ENCODE measurements at places on chromosomes 1 and 21.

GRCh38 chr1:23524716-23525401 is 6.2 kb downstream of the E2F2 start:
- DNase-seq = peak; percentile 45

DNA sequence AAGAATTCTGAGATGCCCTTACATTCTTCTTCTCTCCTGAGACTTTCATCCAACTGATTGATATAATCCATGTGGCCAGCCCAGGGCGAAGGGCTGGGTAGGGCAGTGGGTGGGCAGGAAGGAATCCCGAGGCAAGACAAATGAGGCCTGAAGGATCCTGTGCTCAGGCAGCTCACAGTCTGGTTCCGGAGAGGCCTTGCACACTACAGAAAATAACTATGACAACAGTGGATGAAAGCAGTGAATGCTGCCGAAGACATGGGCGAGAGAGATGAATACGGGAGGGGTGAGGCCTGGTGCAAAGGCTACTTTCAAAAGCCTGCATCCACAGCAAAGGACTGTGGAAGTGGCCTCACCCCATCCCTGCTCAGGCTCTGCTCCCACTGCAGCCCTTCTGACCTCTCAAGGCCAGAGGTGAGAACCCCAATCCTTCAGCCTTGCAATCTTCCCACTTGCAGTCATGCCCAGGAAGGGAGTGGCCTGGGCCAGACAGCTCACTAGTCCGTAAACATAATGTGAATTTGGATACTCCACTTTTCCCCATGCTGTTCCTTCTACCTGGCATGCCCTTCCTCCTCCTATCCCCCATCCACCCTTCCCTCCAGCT is 183.7 kb upstream of the EDN2 start:
- DNase-seq = no peak

- DNase-seq = no peak
Observed at GRCh38 chr1:29576510-29576909, 340.2 kb downstream of the PTPRU start.

- DNase-seq = no peak
Observed at GRCh38 chr1:39933956-39934941, 20.7 kb upstream of the MFSD2A start.

GRCh38 chr1:231019711-231020110 is 20.3 kb downstream of the FAM89A start:
- no peak for DNase-seq

GRCh38 chr1:224831501-224831900 is 98.0 kb upstream of the DNAH14 start:
- DNase-seq = no peak

GRCh38 chr1:29208442-29208841 is 22.3 kb downstream of the MECR start:
- DNase-seq = no peak

DNA sequence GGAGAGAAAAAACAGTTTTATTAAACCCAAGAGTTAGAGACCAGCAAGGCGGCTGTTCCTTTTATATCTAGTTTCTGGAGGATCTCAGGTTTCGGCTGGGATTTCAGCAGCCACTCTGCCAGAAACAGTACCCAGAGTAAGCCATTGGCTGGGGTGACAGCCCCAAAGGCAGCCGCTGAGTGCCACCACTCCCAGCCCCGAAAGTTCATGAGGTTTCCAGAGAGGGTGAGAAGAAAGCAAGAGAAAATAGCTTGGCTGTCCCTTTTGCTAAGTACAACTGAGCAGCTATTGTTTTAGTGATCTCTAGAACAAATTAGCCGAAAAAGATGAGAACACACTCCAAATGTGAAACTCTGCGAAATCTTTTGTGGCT is 1.2 kb downstream of the SH3BGR start:
- DNase-seq = no peak

- DNase-seq = no peak
Observed at GRCh38 chr1:54569339-54569738, 21.3 kb downstream of the ACOT11 start.

DNA sequence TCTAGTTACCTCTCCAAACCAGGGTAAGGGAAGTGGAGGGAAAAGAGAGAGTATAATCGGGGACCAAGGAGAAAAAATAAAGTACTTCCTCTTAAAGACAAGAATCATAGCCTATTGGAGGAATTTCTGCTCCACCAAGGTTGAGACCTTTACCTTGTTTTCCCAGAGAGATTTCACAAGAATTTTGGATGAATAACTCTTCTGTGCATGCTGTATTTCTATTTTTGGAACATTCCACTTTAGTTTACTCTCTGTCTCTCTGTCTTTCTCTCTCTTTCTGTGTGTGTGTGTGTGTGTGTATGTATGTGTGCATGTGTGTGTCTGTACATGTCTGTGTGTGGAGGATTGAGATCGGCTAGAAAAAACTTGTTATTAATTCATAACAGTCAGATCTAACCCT is 318.4 kb upstream of the RGS18 start:
- no peak for DNase-seq

DNA sequence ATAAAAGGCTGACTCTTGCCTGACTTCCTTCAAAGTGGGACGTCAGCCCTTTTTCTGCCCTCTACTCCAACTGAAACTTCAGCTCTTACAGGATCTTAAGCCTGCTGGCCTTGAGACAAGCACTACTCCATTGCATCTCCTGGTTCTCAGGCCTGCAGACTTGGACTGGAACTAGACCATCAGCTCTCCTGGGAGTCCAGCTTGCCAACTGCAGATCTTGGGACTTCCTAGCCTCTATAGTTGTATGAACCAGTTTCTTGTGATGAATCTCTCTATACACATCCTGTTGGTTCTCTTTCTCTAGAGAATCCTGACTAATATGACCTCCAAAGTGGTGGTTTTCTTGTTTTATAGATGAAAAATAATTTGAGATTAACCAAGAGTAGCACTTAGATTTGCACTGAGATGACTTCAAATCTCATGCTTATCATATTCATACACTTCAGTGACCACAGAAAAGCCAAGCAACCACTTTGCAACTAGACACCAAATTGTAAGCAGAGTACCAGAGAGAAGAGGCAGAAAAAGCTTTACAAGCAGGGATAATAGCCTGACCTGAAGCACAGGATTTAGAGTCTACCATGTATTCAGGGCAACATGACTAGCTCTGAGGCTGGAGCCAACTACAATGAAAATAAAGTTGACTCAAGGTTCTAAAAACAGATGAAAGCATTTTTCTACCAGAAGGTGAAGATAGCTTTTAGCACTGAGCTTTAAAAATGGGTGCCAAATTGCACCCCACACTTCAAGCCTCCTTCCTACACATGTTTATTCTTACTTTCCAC is 661.3 kb upstream of the USP24 start:
- no peak for DNase-seq

- DNase-seq = peak; percentile 14
Observed at GRCh38 chr1:2833454-2834145, 32.1 kb upstream of the TTC34 start.

GRCh38 chr1:113835686-113836290 is 23.5 kb upstream of the RSBN1 start:
- peak; percentile 50 for DNase-seq

DNA sequence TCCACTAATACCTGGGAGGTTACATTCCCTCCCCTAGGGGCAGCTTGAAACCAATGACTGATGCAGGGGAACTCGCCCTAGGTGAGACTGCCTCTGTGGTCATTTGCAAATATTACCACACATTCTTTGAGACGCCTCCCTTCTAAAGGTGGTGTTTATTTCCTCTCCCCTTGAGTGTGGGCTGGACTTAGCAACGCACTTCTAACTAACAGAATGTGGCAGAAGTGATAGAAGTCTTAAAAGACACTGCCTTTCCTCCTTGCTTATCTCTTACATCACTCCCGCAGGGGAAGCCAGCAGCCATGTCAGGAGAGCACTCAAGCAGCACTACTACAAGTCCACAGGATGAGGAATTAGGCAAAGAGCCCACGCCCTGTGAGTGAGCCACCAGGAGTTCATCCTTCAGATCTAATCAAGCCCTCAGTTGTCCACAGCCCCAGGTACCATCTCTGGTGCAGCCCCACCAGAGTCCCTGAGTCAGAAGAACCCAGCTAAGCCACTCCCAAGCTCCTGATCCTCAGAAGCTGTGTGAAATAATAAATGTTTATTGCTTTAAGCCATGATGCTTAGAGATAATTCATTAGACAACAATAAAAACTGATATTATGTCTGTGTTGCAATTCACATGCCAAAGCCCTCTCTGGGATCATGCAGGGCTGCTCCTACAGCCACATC is 14.8 kb upstream of the MATN1 start:
- no peak for DNase-seq

GRCh38 chr21:28196981-28197380 is 795.7 kb downstream of the LTN1 start:
- no peak for DNase-seq

GRCh38 chr21:28683982-28684752 is 308.5 kb downstream of the LTN1 start:
- DNase-seq = no peak

DNA sequence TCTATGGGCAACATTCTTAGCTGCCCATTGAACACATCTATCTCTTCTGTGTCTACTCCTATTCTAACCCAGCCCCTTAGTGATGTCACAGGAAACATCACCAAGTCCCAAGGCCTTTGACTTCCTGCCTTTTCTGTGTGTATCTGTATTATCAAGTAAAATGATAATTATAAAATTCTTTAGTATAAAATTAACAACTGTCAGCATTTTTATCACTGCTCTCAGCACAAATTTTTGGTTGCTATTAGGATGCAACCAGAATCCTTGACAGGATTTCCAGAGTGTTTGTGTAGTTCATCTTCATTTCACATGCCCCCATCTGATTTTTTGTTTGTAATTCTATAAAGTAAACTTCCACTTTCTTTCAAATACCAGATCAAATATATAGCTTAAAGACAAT is 33.8 kb downstream of the OR10Z1 start:
- DNase-seq = no peak

DNA sequence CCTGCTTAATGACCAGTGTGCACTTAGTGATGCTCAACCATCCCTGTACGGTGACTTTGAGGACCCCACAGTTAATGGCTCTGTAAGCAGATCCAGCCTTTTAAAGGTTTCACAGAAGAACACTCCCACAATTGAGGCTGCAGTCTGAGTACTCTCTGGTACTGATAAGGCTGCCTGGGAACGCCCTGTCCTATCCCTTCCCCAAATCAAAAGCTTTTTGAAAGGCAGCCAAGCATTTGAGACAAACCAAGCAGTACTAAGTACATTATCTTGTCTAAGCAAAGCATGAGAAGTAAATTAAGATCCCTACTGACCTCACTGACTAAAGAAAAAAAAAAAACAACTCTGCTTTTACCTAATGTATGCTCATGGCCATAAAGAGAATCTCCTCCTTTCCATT is 60.7 kb downstream of the SH3GLB1 start:
- no peak for DNase-seq

GRCh38 chr1:193791746-193792145 is 605.3 kb upstream of the B3GALT2 start:
- DNase-seq = no peak

- DNase-seq = no peak
Observed at GRCh38 chr21:33255404-33255803, 10.8 kb upstream of the IL10RB start.

DNA sequence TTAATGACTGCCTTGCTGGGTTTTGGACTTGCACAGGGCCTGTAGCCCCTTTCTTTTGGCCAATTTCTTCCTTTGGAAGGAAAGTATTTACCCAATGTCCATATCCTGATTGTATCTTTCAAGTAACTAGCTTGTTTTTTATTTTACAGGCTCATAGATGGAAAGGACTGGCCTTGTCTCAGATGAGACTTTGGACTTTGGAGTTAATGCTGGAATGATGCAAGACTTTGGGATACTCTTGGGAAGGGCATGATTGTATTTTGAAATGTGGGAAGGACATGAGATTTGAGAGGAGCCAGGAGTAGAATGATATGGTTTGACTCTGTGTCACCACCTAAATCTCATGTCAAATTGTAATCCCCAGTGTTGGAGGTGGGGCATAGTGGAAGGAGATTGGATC is 140.1 kb downstream of the C1orf94 start:
- no peak for DNase-seq

GRCh38 chr1:43058545-43059360 is 100.1 kb upstream of the SLC2A1 start:
- DNase-seq = no peak

DNA sequence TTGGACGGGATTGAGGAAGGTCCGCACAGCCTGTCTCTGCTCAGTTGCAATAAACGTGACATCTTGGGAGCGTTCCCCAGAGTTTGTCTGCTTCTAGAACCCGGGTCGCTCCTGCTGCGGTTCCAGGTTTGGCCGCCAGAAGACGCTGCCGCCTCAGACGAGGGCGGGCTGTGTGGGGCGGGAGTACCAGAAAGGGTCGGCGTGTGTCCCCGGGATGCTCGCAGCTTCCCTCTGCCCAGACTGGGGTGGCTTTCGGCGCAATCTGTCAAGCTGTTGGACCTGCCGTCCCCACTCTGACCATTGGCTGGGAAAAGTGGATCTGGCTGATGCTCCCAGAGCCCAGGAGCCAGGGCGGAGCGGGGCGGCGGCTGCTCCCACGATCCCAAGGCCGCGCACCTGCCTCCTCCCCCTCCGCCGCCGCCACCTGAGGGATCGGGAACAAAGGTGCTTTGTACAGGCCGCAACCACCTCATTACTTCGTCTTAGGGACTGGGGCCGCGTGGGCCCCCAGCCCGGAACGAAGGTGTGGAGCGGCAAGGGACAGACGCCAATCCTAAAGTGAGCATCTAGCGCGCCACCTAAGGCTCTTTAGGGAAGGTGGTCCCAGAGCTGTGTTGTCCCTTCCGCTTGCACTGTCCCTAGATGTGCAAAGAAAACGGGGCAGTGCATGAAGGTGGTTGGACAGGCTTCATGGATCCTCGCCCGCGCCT is 683 bp upstream of the EFNA4 start:
- DNase-seq = peak; percentile 67

DNA sequence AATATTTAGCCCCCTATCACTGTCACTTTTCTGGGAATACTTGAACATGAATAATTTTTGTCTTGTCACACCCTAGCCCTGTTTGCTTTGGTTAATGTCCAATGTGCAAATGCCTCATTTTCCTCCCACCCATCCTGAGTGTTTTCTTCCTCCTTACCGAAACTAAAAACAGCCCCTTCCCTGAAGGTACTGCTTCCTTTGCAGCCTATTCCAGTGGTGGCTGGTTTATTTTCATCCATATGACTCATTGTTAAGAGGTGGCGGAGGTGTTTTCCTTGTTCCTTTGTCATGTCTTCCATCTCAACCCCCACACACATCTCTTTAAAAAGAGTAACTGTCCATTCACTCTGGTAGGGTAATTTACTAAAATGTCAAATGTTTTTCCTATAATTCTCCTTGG is 40.4 kb downstream of the CD55 start:
- DNase-seq = no peak

DNA sequence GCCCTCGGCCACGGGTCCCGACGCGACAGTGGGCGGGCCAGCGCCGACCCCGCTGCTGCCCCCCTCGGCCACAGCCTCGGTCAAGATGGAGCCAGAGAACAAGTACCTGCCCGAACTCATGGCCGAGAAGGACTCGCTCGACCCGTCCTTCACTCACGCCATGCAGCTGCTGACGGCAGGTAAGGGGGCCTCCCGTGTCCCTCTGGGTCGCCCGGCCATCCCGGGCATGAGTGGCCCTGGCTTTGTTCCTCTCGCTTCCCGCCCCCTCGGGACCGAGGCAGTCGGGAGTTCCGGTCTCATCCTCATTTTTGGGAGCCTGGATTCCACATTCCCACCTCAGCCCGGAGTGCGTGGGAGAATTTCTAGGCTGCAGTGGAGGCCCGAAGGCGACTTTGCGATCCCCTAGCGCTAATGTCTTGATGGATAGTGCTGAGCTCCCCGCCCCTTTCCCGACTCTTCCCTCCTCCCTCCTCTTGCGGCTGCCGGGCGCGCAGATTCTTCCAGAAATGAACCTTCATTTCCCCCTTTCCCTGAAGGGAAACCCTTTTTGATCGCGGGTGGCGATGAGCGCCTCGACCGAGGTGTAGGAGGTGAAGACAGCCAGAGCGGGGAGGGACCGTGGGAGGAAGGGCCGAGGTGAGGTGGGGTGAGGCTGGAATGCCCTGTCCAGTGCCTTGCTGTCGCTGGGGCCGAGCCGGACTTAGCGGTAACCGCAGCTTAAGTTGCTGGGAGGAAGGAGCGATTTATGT is 705 bp downstream of the KHDRBS1 start:
- peak; percentile 15 for DNase-seq
